ENCODE measurements at places on chromosomes 7 and 10. TPM values are rescaled to one million over a fixed set of nuclear protein-coding genes. Genes with fewer than 3 reads are reported as not detected.

The C7orf33 gene
- 3.6 TPM for total RNA-seq

The BTBD16 gene
- total RNA-seq: 0.16 TPM

The CHN2 gene
- total RNA-seq: 62.5 TPM

The TMEM243 gene
- 30.1 TPM for total RNA-seq

The PRSS2 gene
- not detected for total RNA-seq

The UCN3 gene
- not detected for total RNA-seq

The RAMP3 gene
- total RNA-seq: 18.1 TPM

The GDF10 gene
- 10.0 TPM for total RNA-seq

The GCK gene
- 5.9 TPM for total RNA-seq

The TMEM213 gene
- not detected for total RNA-seq

The ADAM22 gene
- total RNA-seq: 42.2 TPM

The FAM237B gene
- not detected for total RNA-seq

The MDFIC gene
- 48.0 TPM for total RNA-seq

The GRM3 gene
- 7.2 TPM for total RNA-seq

The CCDC7 gene
- 66.3 TPM for total RNA-seq

The ANAPC16 gene
- total RNA-seq: 82.4 TPM

The IFIT1B gene
- 1.0 TPM for total RNA-seq

The TACC2 gene
- 44.5 TPM for total RNA-seq

The C10orf62 gene
- total RNA-seq: not detected

The SPDYE5 gene
- 0.22 TPM for total RNA-seq

The MUC12 gene
- total RNA-seq: not detected

The HGF gene
- 10.9 TPM for total RNA-seq

The PAOX gene
- 10.3 TPM for total RNA-seq

The RAB18 gene
- 80.2 TPM for total RNA-seq

The UCMA gene
- not detected for total RNA-seq

The CALML3 gene
- total RNA-seq: 0.33 TPM

The LOXL4 gene
- total RNA-seq: 7.9 TPM

The CLDN12 gene
- 51.7 TPM for total RNA-seq

The SPOCK2 gene
- 28.6 TPM for total RNA-seq

The PTPRZ1 gene
- 221 TPM for total RNA-seq

The CRYGN gene
- total RNA-seq: not detected

The ARHGEF5 gene
- total RNA-seq: 6.9 TPM

The SSC4D gene
- total RNA-seq: 1.5 TPM

The COL13A1 gene
- total RNA-seq: 8.1 TPM

The WAPL gene
- 73.8 TPM for total RNA-seq

The PRF1 gene
- total RNA-seq: 0.71 TPM

The GPC2 gene
- total RNA-seq: 28.8 TPM

The C7orf57 gene
- total RNA-seq: 0.22 TPM

The CD36 gene
- total RNA-seq: 89.8 TPM

The UPK3B gene
- total RNA-seq: 0.99 TPM

All from camera-type eye (tissue), 1 donor.